ENCODE measurements at places on chromosomes 11 and 22. TPM values are rescaled to one million over a fixed set of nuclear protein-coding genes. Genes with fewer than 3 reads are reported as not detected.

Gene KRTAP5-8
- total RNA-seq: not detected

Gene EWSR1
- total RNA-seq: 91.2 TPM

Gene SLC22A25
- not detected for total RNA-seq

Gene PARVB
- total RNA-seq: 26.7 TPM

Gene OR56B1
- not detected for total RNA-seq

Gene GRM5
- total RNA-seq: under 0.01 TPM

Gene TRIM48
- not detected for total RNA-seq

Data from bronchial smooth muscle cell (primary cell).